ENCODE measurements at places on chromosomes 11 and 22.

DNA sequence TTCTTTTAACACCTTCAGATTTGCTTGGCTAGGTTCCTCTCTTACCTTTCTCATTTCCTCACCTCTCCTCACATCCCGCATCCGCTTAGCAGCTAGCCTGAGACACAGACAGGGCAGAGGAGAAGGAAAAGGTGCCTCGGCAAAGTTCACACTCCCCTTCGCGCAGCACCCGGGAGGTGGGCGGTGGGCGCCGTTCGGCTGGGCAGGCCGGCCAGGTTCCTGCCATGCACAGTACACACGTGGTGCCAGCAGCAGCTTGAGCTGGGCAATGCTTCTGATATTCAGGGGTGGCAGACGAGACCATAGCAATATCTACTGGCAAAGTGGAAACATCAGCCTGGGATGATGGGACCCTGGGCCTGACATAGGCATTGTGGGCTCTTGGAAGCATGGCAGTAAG, 3.3 kb downstream of the NTM start:
- H3K27me3 ChIP-seq, result peaks cover 6% of the 10 kb centered on the region
- no peaks in the 10 kb centered on the region for H3K36me3 ChIP-seq
- DNase-seq, result no peak
- H3K4me3 ChIP-seq, result no peak overlapping the region
- peaks cover 44% of the 10 kb centered on the region for H3K4me1 ChIP-seq

DNA sequence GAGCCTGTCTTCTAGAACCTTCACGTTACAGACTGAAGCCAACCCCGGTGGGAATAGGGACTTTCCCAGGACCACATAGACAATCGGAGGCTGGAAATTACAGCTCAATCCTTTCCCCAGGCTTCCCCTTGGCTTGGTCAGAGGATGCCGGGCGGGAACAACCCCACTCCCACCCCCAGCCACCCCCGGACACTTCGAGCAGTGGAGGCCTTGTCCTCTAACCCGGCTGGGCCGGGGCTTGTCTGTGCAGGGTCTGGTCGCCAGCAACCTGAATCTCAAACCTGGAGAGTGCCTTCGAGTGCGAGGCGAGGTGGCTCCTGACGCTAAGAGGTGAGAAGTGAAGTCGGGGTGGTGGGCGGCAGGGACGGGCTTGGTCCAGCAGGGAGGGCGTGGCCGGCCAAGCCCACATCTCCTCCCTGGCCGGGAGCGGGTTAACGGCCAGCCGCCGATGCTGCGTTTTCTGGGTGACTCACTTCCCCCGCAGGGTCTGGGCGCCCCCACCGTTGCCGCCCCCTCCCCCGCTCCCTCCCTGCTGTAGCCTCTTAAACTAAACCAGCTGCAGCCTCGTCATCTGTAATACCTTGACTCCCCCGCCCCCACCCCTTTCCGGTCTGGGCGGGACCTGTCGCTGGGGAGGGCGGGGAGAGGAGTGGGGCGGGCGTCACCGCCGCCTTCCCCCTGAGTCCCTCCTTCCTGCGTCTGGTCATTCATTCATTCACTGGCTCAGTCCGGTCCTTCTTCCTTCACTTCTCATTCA, 1.5 kb downstream of the LGALS1 start:
- H3K4me1 ChIP-seq, result peaks cover 41% of the 10 kb centered on the region
- H3K27ac ChIP-seq, result peak overlapping the region; percentile 97
- H3K27me3 ChIP-seq, result peaks cover 2% of the 10 kb centered on the region

DNA sequence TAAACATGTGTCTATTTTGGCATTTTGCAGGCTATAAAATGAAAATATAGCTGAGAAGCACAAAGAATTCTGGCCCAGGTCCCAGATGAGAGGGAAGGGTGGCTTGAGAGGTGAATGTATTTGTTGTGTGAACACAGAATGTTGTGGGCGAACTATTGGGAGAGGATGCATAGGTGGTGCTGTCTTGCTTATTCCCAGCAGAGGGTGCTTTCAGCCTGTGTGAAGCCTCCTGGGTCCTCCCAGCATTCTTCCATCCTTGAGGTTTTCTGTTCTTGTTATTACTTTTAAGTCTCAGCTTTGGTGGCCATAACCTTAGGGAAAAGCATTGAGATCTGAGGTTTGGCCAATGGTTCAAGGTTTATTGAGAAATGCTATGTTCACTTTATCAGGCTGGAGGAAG, 108.7 kb upstream of the SNX19 start:
- H3K36me3 ChIP-seq, result no peaks in the 10 kb centered on the region
- H3K27ac ChIP-seq, result no peak overlapping the region
- no peak overlapping the region for H3K4me3 ChIP-seq
- DNase-seq, result no peak
- no peaks in the 10 kb centered on the region for H3K4me1 ChIP-seq
- no peaks in the 10 kb centered on the region for H3K27me3 ChIP-seq

DNA sequence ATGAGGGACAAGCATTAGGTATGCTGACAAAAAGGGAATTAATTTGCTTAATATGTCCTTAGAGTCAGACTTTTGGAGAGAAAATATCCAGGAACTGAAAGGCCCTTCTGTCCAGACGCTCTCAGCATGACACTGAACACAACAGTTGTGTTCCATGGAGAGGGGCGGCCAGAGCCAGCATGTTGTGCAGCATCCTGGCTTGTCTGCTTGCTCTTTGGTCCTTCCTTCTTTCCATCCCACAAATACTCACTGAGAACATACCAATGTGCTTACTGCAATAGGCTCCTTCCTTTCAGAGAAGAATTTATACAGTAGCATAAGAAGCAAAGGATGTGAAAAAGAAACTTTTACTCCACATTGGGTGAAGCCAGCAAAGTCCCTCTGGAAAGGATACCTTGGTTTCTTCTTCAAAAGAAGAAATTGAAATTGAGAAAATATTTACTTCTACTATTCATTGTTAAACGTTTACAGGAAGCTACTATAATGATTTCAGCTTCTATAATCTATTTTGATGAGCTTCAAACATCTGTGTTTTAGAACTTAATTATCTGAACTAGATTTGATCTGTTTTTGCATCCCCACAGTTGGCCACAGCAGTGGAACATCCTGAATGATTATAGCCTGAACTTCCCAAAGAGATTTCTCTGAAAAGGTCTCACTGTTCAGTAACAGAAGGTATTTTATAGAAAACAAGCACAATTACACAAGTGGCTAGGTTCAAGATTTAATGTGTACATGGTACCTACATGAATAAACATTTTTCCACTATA, 304.1 kb upstream of the PITPNB start:
- no peaks in the 10 kb centered on the region for H3K27me3 ChIP-seq
- H3K4me1 ChIP-seq, result no peaks in the 10 kb centered on the region
- no peaks in the 10 kb centered on the region for H3K36me3 ChIP-seq
- peak; percentile 55 for DNase-seq
- H3K4me3 ChIP-seq, result no peak overlapping the region

DNA sequence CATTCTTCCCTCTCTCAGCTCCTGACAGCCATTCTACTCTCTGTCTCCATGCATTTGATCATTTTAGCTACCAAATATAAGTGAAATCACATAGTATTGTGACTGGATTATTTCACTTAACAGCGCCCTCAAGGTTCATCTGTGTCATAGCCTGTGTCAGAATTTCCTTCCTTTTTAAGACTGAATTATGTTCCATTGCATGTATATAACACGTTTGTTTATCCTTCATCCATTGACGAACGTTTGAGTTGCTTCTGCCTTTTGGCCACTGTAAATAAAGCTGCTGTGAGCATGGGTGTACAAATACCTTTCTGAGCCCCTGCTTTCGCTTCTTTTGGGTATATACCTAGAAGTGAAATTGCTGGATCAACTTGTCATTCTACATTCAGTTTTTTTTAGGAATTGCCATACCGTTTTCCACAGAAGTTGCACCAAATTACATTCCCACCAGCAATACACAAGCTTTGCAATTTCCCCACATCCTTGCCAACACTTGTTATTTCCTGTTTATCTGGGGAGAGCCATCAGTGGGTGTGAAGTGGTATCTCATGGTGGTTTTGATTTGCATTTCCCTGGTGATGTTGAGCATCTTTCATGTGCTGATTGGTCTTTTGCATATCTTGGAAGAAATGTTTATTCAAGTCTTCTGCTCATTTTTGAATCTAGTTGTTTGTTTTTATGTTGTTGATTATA, 17.5 kb downstream of the GLB1L2 start:
- H3K4me1 ChIP-seq, result no peaks in the 10 kb centered on the region
- H3K27me3 ChIP-seq, result no peaks in the 10 kb centered on the region
- no peak for DNase-seq

- no peak overlapping the region for H3K4me3 ChIP-seq
- H3K4me1 ChIP-seq, result no peaks in the 10 kb centered on the region
- no peak overlapping the region for H3K27ac ChIP-seq
- H3K27me3 ChIP-seq, result no peaks in the 10 kb centered on the region
Measured at GRCh38 chr11:5505363-5506048, 4.3 kb downstream of the UBQLN3 start.

DNA sequence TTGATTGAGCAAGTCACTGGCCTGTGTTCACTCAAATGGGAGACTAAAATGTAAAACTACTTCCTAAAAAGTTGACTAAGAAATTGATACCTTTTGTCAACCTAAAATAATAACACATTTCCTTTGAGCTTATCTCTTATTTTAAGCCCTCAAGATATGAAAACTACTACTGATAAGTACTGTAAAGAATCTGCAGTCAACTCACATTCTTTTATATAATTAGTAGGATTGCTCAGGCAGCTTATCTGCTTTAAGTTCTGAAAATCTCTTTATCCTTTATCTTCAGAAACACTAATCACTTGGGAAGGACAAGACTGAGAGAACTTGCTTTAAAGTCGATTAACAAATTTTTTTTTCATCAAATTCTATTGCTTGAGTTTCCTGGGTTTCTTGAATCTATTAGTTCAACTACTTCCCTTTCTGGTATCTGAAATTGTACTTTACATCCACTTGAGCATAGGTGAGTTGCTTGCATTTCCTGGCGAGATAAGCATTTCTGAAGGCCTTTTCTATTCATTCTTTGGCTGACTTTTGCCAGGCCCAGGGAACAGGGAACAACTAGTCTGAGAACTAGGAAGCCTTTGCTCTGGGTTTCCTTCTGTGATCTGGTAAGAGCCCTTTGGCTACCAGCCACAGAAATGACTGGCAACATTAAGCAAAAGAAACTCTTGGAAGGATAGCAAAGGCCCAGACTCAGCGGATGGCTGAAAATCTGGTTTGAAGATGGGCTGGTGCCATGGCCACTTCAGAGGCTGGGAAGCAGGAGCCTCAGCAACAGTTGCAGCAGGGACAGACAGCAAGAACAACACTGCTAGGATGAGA, 19.3 kb upstream of the CSRP3 start:
- no peaks in the 10 kb centered on the region for H3K36me3 ChIP-seq
- H3K4me3 ChIP-seq, result no peak overlapping the region
- peaks cover 9% of the 10 kb centered on the region for H3K4me1 ChIP-seq
- H3K27me3 ChIP-seq, result no peaks in the 10 kb centered on the region
- no peak overlapping the region for H3K27ac ChIP-seq

DNA sequence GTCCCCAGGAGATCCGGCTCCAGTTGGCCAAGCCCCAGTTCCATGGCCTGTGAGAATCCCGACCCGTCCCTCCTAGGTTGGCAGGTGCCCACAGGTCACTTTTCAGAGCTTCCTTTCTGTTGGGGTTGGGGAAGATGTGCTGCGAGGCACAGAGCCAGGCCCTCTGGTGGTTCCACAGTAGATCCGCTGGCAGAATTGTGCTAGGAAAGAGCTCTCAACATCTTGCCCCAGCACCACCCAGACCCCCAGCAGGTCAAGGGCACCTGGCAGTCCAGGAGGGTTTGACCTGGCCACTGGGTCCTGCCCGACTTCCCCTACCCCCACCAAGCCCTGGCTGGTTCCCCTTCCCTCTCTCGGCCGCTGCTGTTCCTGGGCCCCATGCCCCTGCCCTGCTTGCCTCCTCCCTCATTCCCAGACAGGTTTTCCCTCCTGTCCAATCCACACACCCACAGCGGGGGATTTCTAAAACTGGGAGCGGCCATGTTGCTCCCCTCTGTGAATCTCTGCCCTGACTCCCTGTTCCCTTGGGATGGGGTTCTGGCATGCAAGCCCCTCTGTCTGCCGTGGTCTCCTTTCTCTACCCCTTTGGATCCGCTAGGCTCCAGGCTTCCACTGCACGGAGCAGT, 26.2 kb upstream of the GCAT start:
- H3K27ac ChIP-seq, result no peak overlapping the region
- no peaks in the 10 kb centered on the region for H3K27me3 ChIP-seq

DNA sequence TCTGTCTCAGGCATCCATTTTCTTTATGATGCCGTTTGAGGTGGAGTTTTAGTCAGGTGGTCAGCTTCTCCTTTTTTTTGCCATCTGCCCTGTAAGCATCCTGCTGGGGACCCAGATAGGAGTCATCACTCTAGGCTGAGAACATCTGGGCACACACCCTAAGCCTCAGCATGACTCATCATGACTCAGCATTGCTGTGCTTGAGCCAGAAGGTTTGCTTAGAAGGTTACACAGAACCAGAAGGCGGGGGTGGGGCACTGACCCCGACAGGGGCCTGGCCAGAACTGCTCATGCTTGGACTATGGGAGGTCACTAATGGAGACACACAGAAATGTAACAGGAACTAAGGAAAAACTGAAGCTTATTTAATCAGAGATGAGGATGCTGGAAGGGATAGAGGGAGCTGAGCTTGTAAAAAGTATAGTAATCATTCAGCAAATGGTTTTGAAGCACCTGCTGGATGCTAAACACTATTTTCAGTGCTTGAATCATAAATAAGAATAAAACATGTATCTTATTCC, 10.9 kb upstream of the HBE1 start:
- no peaks in the 10 kb centered on the region for H3K4me1 ChIP-seq
- H3K27ac ChIP-seq, result no peak overlapping the region
- no peak overlapping the region for H3K4me3 ChIP-seq
- no peak for DNase-seq
- no peaks in the 10 kb centered on the region for H3K27me3 ChIP-seq

GRCh38 chr22:22759889-22760546, 115.6 kb downstream of the GGTLC2 start:
- no peaks in the 10 kb centered on the region for H3K27me3 ChIP-seq
- DNase-seq, result no peak
- H3K36me3 ChIP-seq, result no peaks in the 10 kb centered on the region
- H3K27ac ChIP-seq, result no peak overlapping the region

DNA sequence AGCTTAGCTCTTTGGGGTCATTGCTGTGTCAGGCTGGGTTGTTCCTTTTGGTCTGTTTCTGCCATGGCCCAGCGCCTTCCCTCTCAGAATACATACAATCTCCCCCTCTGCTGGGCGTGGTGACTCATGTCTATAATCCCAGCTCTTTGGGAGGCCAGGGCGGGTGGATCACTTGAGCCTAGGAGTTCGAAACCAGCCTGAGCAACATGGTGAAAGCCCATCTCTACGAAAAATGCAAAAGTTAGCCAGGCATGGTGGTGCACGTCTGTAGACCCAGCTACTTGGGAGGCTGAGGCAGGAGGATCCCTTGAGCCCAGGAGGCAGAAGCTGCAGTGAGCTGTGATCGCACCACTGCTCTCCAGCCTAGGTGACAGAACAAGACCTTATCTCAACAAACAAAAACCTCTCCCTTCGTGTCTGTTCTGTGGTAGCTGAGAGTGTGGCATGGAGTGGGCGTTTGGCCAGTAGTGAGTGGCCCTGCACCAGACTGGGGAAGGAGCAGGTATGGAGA, 46.7 kb upstream of the RAB1B start:
- peaks cover 8% of the 10 kb centered on the region for H3K4me1 ChIP-seq
- DNase-seq, result no peak
- H3K36me3 ChIP-seq, result peaks cover 68% of the 10 kb centered on the region
- no peak overlapping the region for H3K27ac ChIP-seq

- DNase-seq, result no peak
- no peak overlapping the region for H3K4me3 ChIP-seq
- H3K27ac ChIP-seq, result no peak overlapping the region
- H3K36me3 ChIP-seq, result peaks cover 4% of the 10 kb centered on the region
- no peaks in the 10 kb centered on the region for H3K27me3 ChIP-seq
Measured at GRCh38 chr11:123443851-123444623, 14.0 kb downstream of the GRAMD1B start.

- no peak for DNase-seq
- peaks cover 8% of the 10 kb centered on the region for H3K4me1 ChIP-seq
- no peak overlapping the region for H3K4me3 ChIP-seq
Measured at GRCh38 chr22:27729246-27729645, 72.3 kb downstream of the MN1 start.
